ENCODE measurements at places on chromosomes 7 and 10.

DNA sequence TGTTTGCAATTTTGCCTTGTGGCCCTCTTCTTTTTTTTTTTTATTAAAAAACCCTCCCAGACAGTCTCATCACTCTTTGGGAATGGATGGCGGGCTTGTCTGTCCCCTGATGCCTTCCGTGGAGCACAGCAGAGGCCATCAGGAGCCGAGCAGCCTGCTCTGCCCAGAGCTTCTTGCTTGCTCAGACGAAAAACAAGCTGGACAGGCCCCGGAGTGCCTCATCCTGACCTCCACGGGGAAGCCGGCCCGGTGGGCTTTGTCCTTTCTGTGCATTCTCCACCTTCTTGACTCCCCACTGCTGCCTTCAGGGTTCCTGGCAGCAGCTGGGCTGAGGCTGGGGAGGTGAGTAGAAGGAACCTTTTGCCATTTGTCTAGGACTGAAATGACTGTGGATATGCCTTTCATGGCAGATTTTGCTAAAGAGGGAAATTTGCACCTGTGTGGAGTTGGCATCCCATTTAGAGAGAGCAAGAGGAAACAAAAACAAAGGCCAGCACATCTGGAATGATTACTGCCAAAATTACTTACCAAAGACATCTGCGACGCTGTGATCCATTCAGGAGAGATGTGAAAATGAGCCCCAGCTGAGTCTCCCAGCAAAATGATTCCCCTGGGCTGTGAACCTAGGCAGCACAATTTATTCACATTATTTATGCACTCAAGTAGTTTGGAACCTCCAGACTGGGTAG is 108.3 kb downstream of the AOAH start:
- DNase-seq, result no peak

GRCh38 chr7:100900978-100901377 is 5.3 kb upstream of the ACHE start:
- no peak for DNase-seq

DNA sequence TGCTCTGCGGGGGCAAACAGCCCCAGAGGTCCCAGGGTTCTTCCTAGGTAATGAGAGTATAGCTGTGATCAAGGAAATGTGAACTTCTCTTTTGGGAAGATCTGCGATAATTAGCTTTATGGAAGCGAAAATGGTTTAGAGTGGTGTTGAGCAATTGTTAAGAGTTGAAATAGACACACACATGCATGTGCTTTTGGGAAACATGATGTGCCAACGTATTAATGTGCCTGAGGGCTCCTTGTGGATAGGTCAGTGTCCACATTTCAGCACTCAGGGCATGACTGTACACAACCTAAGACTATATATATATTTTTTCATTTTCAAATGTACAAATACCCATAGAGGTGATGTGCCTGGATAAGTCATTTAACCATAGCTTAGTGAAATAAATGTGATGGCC is 67.0 kb downstream of the GSDME start:
- DNase-seq, result no peak

GRCh38 chr7:157016024-157016351 is 5.5 kb upstream of the MNX1 start:
- DNase-seq, result no peak

DNA sequence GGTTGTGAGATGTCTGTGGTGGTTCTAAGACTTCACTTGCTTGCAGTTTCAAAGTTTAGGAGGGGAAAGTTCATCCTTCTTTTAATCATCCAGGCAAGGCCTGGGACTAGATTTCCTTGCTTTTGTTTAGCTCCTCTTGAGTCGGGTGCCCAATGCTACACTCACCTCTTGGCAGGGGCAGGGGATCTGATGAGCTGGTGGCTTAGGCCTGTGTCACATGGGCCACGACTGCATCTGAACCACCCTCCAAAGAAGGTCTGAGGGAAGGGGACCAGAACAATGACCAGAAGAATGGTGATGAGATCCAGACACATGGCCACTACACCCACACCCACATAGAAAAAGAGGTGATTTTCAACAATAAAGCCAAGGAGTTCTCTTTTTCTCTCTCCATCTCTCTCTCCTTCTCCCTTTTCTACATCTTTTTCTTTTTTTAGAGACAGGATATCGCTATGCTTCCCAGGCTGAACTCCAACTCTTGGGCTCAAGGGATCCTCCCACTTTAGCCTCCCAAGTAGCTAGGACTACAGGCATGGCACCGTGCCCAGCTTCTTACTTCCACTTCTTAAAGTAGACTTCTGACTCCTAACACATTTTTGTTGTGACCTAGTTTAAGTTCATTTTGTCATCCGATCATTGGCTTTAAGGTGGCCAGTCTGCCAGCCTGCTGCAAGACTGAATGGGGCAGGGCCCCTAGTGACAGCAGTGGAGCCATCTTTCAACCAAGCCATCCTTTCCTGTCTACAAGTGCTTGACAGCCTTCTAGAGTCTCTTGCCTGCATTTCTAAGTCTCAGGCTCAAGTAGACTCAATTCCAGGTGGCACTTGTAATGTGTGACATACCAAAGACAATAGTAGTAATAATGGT is 350.9 kb downstream of the RNLS start:
- DNase-seq, result no peak

- no peak for DNase-seq
Observed at GRCh38 chr7:133698127-133698526, 429.0 kb upstream of the LRGUK start.

- DNase-seq, result no peak
Observed at GRCh38 chr7:23264916-23265458, 18.4 kb downstream of the GPNMB start.

DNA sequence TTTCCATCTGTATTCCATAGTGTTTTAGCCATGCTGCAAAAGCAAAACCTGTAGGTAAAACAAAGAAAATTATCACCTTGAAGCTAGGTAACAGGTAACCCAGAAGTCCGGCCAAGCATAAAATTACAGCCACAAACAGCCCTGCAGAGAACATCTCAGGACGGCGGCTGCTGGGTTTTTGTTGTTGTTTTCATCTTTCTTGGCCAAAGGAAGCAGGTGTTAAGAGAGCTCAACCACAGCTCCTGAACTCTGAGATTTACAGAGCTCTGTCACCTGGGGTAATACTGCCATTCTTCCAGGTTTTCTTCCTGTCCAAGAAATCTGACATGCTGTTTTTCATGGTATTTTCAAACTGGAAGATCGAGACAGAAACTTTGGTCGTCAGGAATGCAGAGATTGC is 847 bp upstream of the SCIN start:
- DNase-seq, result no peak

- DNase-seq, result no peak
Observed at GRCh38 chr10:6333973-6334372, 131.2 kb downstream of the PFKFB3 start.

- no peak for DNase-seq
Observed at GRCh38 chr10:29841724-29842649, 207.2 kb upstream of the SVIL start.

DNA sequence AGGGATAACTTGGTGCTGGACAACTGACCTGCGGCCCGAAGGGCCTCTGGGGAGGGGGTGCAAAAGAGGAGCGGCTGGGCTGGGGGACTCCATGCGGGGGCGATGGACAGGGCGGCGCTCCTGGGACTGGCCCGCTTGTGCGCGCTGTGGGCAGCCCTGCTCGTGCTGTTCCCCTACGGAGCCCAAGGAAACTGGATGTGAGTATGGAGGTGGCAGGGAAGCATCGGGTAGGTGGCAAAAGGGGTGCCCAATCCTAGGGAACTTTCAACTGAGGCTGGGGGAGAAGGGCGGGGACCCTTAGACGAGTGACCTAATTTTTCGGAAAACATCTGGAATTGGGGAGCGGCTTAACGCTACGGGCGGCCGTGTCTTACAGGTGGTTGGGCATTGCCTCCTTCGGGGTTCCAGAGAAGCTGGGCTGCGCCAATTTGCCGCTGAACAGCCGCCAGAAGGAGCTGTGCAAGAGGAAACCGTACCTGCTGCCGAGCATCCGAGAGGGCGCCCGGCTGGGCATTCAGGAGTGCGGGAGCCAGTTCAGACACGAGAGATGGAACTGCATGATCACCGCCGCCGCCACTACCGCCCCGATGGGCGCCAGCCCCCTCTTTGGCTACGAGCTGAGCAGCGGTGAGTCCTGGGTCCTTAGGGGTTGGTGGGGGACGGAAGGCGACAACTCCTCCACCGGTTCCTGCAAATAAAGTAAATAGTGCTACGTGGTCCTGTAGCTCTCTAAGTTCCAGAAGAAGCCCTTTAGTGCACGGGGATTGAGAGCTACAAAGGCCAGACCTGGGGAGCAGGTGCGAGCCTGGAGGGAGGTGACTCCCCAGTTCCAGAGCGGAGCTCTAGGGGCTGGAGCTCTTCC is 622 bp downstream of the WNT16 start:
- DNase-seq, result no peak

GRCh38 chr10:114024876-114025610 is 18.6 kb upstream of the ADRB1 start:
- no peak for DNase-seq

DNA sequence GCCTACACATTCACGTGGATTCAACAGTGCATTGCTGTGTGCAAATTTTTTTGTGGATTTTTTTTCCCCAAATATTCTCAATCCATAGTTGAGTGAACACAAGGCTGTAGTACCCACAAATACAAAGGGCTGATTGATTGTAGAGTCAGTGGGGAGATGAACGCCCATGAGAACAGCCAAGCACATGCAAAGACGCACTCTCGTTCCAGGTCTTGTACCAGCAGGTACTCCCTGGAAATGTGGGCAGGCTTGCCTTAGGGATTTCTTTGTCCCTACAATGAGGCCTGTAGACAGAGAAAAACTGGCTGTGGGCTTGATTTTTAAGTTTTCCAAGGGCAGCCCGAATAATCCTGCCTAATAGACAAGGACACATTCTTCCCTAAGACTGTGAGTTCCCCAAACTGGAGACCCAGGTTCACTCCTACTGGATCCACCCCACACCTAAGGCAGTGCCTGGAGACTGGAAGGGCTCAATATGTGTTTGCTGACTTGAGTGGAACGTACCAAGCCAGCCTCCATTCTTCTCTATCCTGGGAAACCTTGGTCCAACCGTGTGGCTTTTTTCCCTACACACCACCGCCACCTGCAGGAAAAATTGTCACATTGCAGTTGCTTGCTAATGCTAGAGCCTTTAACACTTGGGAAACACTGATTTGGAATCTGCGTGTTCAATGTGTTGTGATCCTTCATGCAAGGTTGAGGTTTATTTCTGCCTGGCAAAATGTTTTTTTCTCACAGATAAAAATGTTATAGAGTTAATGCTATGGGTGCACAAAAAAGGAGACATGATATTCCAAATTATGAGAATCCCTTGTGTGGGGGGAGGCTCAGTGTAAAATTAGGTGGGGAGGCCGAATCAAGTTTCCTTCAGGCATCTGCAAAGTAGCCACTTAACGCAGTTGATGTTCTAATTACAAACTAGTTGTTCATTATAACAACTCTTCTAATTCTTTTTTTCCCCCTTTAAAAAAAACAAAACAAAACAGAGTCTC is 49.3 kb downstream of the PPP1R17 start:
- peak; percentile 56 for DNase-seq

DNA sequence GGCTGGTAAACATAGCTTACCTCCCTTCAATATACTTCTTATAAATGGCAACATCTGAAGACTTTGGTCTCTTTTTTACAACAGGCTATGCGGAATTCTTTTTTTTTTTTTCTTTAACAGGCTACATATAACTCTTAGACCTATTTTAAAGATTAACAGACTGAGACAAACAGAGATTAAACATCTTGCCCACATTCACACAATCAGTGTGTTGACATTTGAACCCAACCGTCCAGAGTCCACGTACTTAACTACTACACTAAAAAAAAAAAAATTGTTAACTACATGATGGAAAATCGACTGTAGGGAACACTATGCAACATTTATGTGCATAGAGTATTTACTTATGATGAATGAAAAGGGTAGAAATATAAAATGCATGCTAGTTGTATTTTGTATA is 298.5 kb downstream of the ELMO1 start:
- no peak for DNase-seq

DNA sequence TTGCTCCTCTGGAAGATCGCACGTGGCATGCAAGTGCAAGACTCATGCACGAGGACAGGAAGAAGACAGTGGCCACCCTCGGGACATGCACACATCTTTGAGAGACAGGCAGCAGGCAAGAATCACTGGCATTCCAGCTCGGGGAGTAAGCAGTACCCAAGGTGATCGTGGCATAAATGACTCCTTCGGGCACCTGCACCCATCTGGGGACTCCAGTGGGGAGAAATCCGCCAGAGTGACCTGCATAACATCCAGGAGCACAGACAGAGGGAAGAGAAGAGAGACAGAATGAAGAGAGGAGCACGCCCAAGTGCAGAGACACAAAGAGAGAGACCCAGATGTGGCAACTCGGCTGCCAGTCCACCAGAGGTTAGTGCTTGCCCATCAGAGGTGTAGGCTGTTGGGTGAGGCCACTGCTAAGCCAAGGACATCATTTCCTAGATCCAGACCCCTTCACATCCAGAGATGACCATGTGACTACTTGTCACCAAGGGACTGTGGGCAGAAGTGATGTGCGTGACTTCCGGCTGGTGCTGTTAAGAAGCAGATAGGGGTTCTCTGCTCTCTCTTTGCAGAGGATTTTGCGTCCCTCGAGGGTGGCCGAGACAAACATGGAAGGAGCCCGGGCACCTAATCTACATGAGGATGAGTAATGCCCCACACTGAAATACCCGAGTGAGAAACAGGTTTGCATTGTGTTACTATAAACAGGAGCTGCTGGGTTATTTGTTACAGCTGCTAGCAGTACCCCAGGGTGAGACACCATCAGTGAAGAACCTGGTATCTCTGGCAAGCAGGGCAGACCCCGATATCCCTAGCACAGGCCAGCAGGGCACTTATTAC is 80.6 kb downstream of the VWA2 start:
- no peak for DNase-seq

- DNase-seq, result no peak
Observed at GRCh38 chr10:109957092-109957797, 33.9 kb upstream of the XPNPEP1 start.

DNA sequence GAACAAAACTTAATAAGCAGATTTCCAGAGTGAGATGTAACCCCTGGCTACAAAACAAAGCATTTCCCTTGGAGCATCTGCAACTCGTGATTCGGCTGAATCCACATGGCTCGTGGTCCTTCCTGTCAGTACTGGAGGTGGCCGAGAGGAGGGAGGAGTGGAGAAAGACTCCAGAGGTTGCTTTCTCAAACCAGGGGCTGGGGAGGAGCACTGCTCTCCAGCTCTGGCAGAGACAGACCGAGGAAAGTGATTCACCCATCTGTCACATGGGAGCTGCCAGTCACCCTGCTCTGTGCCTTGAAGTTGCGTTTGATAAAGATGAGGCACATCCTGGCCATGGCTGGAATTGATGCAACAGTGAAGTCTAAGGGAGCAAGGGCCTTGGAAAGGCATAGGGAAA is 72.7 kb downstream of the COL13A1 start:
- no peak for DNase-seq

DNA sequence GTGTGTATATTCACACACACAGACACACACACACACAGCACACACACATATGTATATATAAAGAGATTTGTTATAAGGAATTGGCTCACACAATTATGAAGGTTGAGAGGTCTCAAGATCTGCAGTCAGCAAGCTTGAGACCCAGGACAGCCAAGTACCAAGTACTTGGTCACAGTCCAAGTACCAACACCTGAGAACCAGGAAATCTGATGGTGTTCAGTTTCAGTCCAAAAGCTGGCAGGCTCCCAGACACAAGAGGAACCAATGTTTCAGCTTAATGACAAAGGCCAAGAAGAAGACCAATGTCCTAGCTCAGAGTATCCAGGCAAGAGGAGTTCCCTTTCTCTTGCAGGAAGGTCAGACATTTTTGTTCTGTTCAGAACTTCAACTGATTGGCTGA is 780.2 kb downstream of the MAGI2 start:
- no peak for DNase-seq

- DNase-seq, result no peak
Observed at GRCh38 chr10:76111986-76112825, 680.8 kb downstream of the LRMDA start.
